Dermis blood vessel endothelial cell (primary cell): ENCODE measurements at places on chromosomes 6 and 20.

- no peak for DNase-seq
Measured at GRCh38 chr6:4018924-4019236, 60.1 kb downstream of the FAM217A start.

DNA sequence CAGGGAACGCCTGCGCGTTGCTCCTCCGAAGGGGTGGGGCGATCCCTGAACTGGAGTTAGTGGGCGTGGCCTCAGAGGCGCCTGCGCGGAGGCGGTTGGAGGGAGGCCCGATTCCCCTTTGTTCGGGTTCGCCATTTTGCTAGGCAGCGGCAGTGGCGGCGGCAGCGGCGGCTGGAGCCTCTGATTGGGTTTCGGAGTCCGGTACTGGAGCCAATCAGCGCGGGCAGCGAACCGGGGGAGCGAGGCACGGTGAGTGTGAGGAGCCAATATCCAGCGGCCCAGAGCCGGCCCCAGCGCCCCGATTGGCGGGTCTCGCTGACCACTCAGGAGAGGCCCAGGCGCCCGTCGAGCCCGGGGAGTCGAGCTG, at the start of gene NFYA:
NFYA (plus strand) TSS at position 139 of the 367 bp plus-strand sequence. CDS start 6,116 bp downstream, outside the sequence.
- no peak for DNase-seq

- no peak for DNase-seq
Measured at GRCh38 chr6:128659276-128659675, 138.9 kb upstream of the PTPRK start.

DNA sequence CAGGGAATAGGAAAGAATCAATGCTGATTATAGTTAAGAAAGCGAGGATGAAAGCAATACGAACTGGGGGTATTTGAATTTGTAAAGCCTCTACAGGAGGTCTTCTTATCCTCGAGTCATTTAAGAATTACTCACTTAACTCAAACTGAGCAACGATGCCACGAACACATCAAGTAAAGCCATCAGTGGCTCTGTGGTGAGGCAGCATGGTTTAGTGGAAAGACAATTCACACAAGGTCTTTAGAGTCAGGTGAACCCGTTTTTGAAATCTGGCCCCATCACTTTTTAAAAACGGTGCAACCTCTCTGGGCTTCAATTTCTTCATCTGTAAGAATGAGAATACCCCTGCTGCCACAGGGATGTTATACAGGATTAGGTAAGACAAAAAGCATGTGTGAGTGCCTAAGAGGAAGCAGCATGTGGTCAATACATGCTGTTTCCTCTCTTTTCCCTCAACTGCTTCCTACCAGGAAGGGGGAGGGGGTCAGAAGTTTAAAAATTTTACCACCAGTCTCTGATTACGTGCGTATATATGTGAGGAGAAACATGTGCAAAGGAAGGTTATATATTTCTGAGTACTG, 162.0 kb downstream of the BTBD9 start:
- DNase-seq, result peak; percentile 5

DNA sequence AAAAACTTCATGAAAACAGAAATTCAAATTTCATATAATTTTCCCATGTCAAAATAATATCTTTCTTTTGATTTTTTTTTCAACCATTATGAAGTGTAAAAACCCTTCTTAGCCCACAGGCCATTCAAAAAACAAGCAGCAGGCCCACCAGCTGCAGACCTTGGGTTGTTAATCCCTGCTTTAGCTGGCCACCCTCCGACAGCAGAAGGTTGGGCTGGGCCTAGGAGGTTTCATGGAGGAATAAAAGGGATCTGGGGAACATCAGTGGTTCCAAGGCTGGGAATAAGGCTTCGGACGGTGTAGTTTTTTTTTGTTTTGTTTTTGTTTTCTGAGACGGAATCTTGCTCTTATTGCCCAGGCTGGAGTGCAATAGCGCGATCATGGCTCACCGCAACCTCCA, 3.6 kb upstream of the HSP90AB1 start:
- no peak for DNase-seq

GRCh38 chr6:164129218-164129617, 714.7 kb downstream of the QKI start:
- no peak for DNase-seq

DNA sequence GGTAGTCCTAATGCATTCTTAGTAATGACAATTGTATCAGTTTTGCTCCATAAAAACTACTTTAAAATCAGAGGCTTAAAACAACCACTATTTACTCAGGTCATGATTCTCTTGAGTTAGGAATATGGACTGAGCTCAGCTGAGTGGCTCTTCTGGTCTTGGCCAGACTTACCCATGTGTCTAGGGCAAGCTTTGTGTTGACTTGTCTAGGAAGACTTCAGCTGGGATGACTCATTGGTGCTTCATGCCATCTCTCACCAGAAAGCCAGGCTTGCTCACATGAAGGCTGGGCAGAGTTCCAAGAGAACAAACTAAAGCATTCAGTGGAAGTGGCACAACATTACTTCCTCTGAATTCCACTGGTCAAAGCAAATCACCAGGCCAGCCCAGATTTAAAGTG, 155.3 kb downstream of the DHX35 start:
- DNase-seq, result peak; percentile 51

GRCh38 chr6:131574133-131574532, 1.1 kb downstream of the ARG1 start:
- no peak for DNase-seq

DNA sequence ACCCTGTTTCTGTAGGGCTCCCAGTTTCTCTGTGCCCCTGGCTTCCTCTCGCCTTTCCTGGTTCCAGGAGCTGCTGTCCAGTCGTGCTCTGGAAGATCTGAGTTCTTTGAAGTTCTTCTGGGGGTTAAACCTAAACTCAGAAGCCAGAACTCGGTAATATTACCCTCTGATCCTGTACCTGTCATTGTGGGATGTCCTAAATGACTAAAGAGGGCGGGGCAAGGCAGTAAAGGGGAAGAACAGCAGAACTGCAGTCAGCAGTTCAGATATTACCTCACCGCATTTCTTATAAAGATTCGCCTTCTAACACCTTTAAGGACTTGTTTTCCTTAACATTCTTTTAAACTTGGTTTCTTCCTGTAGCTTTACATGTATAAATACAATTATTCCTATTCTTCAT, 63.9 kb downstream of the FAM120B start:
- DNase-seq, result no peak

GRCh38 chr20:55160037-55160436, 684.6 kb downstream of the DOK5 start:
- no peak for DNase-seq

- no peak for DNase-seq
Measured at GRCh38 chr6:66961191-66961590, 1254.2 kb upstream of the EYS start.

DNA sequence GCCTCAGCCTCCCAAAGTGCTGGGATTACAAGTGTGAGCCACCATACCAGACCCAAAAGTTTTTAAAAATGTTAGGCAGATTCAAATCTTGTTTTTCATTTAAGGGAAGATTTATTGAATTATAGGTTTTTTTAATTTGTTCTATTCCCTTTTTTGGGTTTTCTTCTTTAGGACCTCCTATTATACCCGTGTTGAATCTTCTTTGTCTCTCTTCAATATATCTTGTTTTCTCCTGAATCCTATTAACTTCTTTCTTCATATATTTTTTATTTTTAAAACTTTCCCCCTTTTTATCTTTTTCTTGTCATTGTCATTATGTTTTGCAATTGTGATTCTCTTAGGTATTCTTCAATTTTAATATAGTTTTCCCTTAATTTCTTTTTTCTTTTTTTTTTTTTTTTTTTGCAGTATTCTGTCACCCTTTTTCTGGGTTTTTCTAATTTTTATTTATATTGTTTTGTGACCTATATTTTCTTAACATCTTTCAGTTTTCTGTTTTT, 45.9 kb upstream of the NOP56 start:
- DNase-seq, result no peak

DNA sequence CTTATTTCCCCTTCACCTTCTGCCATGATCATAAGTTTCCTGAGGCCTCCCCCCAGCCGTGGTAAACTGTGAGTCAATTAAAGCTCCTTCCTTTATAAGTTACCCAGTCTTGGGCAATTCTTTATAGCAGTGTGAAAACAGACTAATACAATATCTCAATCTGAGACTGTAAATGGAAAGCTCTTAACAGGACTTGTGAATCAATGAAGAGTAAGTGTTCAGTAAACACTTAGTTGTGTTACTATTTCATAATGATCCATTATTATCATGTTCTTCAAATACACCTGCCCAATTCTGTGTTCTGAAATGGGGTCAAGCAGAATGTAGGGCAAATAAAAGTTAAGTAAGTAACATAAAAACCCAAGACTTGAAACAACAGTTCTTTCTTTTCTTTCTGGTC, 266.2 kb downstream of the TENT5A start:
- no peak for DNase-seq

- DNase-seq, result no peak
Measured at GRCh38 chr6:101705866-101706265, 312.4 kb downstream of the GRIK2 start.

DNA sequence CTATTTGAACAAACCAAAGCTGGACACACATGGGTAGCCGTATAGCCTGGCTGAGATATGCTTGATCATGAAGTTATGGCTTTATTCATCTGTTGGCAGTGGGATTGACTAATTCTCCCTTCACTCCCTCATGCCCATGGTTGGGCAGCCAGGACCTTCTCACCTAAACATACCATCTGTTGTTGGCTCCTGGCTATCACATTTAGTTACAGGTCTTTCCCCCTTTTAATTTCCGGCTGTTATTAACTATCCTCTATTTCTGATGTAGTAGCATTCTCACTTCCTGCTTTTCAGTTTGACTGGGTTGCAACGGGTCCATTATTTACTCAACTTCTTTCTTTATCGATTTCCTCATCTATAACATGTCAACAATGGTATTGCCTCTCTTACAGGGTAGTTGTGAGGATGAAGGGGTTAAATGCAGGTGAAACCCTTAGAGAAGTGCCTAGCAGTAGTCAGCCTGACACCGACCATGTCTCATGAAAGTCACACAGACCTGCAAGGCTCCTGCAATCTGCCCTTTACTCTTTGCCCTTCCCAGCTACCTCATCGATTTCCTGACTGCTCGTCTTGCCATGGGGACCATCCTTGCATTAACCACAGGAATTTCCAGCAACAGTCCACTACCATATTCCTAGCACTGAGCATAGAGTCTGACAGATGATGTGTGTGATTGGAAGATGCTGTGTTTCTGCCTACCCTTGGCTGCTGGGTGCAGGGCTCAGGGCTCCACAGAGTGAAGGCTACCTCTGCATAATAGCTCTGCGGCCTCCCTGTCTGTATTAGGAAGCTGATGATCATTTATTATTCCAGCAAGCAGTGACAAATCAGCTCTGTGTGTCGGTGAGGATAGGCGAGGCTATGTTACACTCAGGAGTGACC, 42.2 kb downstream of the PPP1R14C start:
- DNase-seq, result no peak

DNA sequence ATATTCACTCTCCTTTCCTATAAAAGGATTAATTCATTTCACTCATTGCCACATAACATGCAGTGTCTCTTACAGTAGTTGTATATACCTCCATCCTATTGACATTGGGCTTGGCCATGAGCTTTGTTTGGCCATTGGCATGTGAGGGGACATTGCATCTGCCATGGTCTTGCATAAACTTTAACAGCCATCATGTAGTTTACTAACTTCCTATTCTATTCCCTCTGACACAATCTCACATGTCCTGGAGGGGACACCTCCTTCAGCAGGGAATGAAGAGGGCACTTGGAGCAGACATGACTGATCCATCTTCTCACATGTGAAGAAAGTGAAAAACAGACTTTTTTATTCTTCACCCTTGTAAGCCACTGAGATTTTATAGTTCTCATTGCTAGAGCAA, 115.5 kb upstream of the MARCKS start:
- no peak for DNase-seq

GRCh38 chr20:53176134-53176533, 204.0 kb downstream of the TSHZ2 start:
- DNase-seq, result no peak

GRCh38 chr6:54617730-54618129, 228.8 kb upstream of the FAM83B start:
- DNase-seq, result peak; percentile 39

GRCh38 chr6:107154131-107154800, 39.0 kb upstream of the BEND3 start:
- DNase-seq, result peak; percentile 33

GRCh38 chr6:137097057-137097456, 52.3 kb upstream of the IL20RA start:
- no peak for DNase-seq
